Prostate gland (tissue), 2 donors: ENCODE measurements at places on chromosomes 3 and 15. TPM values are rescaled to one million over a fixed set of nuclear protein-coding genes. Genes with fewer than 3 reads are reported as not detected.

DNA sequence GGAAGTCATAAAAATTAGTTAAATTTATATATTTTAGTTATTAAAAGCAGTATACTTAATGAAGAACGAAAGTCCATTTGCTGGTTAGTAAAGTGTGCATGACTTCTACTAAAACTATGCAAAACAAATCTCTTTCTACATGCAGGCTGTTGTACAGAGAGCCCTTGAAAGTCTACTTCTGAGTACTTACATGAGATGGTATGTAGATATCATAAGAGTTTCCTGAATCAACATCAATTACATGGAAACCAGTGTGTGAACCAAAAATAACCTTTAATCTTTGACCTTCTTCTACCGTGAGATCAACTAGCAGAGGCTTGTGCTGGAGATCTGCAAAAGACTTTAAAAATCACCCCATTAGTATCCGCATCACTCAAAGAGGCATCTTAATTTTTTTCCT is 42.1 kb upstream of the SLC2A2 start:
- no peak overlapping the region for H3K4me3 ChIP-seq
- DNase-seq: no peak
- H3K36me3 ChIP-seq: no peaks in the 10 kb centered on the region
- no peaks in the 10 kb centered on the region for H3K4me1 ChIP-seq
- no peak overlapping the region for H3K27ac ChIP-seq
- H3K27me3 ChIP-seq: no peaks in the 10 kb centered on the region

DNA sequence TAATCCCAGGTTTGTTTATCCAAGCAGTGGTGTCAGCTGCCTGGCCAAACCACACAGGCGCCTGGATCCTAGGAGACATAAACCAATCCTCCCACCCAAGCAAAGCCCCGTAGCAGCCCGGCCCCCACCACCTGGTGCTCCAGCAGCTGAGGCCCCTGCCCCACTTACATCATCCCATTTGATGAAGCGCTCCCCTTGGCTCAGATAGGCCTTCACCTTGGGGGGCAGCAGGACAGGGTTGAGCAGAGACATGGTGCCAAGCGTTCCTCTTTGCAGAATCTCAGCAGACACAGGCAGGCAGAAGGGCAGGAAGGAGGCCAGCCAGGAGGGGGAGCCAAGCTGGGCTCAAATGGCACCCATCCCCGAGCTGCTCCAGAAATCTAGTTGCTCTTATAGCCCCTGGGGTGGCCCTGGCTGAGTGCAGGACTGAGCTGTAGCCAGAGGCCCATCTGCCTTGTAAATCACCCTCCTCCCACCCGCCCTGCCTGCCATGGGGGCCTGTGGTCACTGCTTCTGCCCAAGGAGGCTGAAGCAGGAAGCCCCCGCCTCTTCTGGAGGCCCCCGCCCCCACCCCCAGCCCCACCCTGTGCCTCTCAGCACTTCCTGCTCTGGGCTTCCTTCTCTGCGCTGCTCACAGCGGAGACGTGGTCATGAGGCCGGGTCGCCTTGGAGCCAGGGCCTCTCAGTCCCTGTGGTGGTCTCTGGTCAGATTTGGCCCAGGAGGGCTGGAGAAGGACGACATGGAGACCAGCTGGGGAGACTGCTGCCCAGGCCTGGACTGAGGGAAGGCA is at the start of gene PLCB2:
Gene PLCB2 (minus strand): TSS at position 515 of the 791 bp plus-strand sequence. CDS start 263 bp downstream, at position 252.
- H3K27ac ChIP-seq: no peak within 1 kb of the TSS
- H3K4me1 ChIP-seq: no peaks in the 10 kb centered on the region
- H3K27me3 ChIP-seq: no peaks in the 10 kb centered on the region
- no peaks in the 10 kb centered on the region for H3K36me3 ChIP-seq
- DNase-seq: no peak

- no peaks in the 10 kb centered on the region for H3K4me1 ChIP-seq
- no peaks in the 10 kb centered on the region for H3K36me3 ChIP-seq
- H3K27ac ChIP-seq: no peak overlapping the region
- no peaks in the 10 kb centered on the region for H3K27me3 ChIP-seq
Observed at GRCh38 chr15:56893364-56893678, 25.1 kb upstream of the TCF12 start.

GRCh38 chr3:69085833-69086722 is 1.3 kb downstream of the ARL6IP5 start:
- H3K4me1 ChIP-seq: peaks cover 18% of the 10 kb centered on the region
- peak overlapping the region; percentile 92 for H3K27ac ChIP-seq
- peak; percentile 95 for DNase-seq
- H3K27me3 ChIP-seq: no peaks in the 10 kb centered on the region

- no peak overlapping the region for H3K4me3 ChIP-seq
- no peaks in the 10 kb centered on the region for H3K36me3 ChIP-seq
- DNase-seq: no peak
- no peaks in the 10 kb centered on the region for H3K27me3 ChIP-seq
- H3K27ac ChIP-seq: no peak overlapping the region
Observed at GRCh38 chr15:75225951-75226732, 24.5 kb downstream of the C15orf39 start.

DNA sequence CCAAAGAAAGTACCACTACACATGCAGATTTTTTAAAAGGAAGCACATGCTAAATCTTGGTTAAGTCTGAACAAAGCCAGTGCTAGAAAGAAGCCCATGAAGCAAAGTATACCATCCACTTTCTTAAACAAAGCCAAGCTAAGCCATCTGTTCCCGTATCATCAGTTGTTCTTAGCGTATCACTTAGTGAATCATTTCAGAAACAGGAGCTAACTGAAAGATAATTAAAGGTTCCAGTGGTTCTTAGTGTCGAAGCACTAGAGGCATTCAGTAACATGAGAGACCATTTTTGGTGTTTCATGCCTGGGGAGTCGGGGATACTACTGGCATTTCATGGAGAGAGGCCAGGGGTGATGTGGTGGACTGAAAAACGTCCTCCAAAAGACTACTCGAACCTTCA is 12.8 kb downstream of the UBXN7 start:
- DNase-seq: no peak
- no peaks in the 10 kb centered on the region for H3K27me3 ChIP-seq
- H3K4me3 ChIP-seq: no peak overlapping the region
- no peaks in the 10 kb centered on the region for H3K4me1 ChIP-seq
- no peaks in the 10 kb centered on the region for H3K36me3 ChIP-seq
- H3K27ac ChIP-seq: no peak overlapping the region

- H3K36me3 ChIP-seq: no peaks in the 10 kb centered on the region
- no peak for DNase-seq
- no peak overlapping the region for H3K4me3 ChIP-seq
- H3K27ac ChIP-seq: no peak overlapping the region
Observed at GRCh38 chr3:135706758-135707375, 258.7 kb upstream of the PPP2R3A start.

DNA sequence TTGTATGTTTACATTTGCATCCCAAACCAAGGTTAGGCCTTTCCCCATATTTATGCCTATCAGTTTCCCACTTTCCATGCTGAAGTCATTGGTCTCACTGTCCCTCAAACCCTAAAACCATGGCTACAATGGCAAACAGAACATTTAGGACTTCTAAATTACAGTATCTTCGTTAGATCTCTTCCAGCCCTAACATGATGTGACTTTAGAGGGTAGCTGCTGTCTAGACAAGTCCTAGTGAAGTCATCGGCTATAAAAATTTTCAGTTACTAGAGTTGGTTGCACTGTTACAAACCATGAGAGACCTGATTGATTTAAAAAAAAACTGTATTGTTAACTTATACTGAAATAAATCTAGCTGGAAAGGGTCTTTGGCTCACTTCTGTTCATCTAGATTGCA is 54.6 kb downstream of the TM4SF4 start:
- no peaks in the 10 kb centered on the region for H3K4me1 ChIP-seq
- no peak overlapping the region for H3K4me3 ChIP-seq
- H3K27ac ChIP-seq: no peak overlapping the region
- H3K36me3 ChIP-seq: no peaks in the 10 kb centered on the region
- no peaks in the 10 kb centered on the region for H3K27me3 ChIP-seq

DNA sequence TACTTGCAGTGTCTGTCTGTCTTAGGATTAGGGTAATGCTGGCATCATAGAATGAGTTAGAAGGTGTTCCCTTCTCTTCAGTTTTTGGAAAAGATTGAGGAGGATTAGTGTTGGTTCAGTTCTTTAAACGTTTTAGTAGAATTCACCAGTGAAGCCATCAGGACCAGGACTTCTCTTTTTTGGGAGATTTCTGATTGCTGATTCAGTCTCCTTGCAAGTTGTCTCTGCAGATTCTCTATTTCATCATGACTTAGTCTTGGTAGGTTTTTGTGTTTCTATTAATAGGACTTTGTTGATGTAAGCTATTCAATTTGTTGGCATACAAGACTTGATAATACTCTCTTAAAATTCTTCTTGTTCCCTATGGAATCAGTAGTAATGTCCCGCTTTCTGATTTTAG is 48.9 kb downstream of the STT3B start:
- no peak overlapping the region for H3K27ac ChIP-seq
- no peak for DNase-seq
- H3K4me1 ChIP-seq: no peaks in the 10 kb centered on the region
- no peak overlapping the region for H3K4me3 ChIP-seq

- no peak overlapping the region for H3K4me3 ChIP-seq
- H3K4me1 ChIP-seq: no peaks in the 10 kb centered on the region
- H3K27ac ChIP-seq: no peak overlapping the region
- H3K36me3 ChIP-seq: no peaks in the 10 kb centered on the region
Observed at GRCh38 chr3:158847885-158848284, 46.0 kb downstream of the MFSD1 start.

- H3K4me3 ChIP-seq: peak overlapping the region; percentile 3
- no peaks in the 10 kb centered on the region for H3K27me3 ChIP-seq
- peak overlapping the region; percentile 45 for H3K27ac ChIP-seq
- DNase-seq: no peak
- H3K36me3 ChIP-seq: no peaks in the 10 kb centered on the region
Observed at GRCh38 chr3:64561868-64562267, 125.9 kb downstream of the ADAMTS9 start.

DNA sequence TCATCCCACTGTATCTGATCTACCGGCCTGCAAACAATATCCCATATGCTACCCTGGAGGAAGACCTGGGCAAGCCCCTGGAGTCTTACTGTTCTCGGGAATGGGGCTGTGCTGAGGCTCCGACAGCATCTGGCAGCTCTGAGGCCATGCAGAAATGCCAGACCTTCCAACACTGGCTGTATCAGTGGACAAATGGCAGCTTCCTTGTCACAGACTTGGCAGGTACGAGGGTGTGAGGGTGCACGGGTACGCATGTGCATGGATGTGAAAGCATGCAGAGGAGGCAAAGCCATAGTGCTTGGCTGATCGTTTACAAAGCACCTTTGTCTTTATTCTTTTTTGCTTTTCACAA is 20.0 kb upstream of the SLC28A1 start:
- no peaks in the 10 kb centered on the region for H3K27me3 ChIP-seq
- peaks cover 4% of the 10 kb centered on the region for H3K4me1 ChIP-seq
- DNase-seq: no peak
- no peak overlapping the region for H3K27ac ChIP-seq
- no peak overlapping the region for H3K4me3 ChIP-seq
- no peaks in the 10 kb centered on the region for H3K36me3 ChIP-seq

- no peaks in the 10 kb centered on the region for H3K4me1 ChIP-seq
- H3K36me3 ChIP-seq: no peaks in the 10 kb centered on the region
- H3K27me3 ChIP-seq: no peaks in the 10 kb centered on the region
Observed at GRCh38 chr15:57943171-57943570, 122.3 kb downstream of the ALDH1A2 start.

- H3K27ac ChIP-seq: no peak overlapping the region
- no peak for DNase-seq
- H3K4me3 ChIP-seq: no peak overlapping the region
- no peaks in the 10 kb centered on the region for H3K27me3 ChIP-seq
- H3K36me3 ChIP-seq: no peaks in the 10 kb centered on the region
Observed at GRCh38 chr3:55065331-55065730, 137.5 kb upstream of the LRTM1 start.

DNA sequence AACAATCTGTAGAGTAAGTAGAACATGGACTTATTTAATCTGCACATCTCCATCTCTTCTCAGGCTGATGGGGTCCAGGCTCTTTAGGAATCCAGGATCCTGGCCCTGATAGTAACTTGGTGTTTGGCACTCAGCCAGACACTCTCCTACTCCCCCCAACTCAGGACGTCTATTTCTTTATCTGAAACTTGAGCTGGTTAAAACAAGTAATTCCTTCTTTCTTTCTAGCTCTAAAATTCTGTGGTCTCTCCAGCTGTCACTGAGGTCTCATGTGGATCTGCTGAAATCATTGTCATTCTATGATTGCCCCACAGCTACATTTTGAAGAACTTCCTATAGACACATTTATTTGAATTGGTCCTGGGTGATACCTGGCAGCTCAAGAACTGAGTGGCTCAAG is 59.0 kb downstream of the TP63 start:
- no peaks in the 10 kb centered on the region for H3K36me3 ChIP-seq
- H3K4me1 ChIP-seq: no peaks in the 10 kb centered on the region
- no peak for DNase-seq
- H3K4me3 ChIP-seq: no peak overlapping the region
- H3K27ac ChIP-seq: no peak overlapping the region

- no peaks in the 10 kb centered on the region for H3K36me3 ChIP-seq
- H3K27ac ChIP-seq: no peak overlapping the region
- no peak for DNase-seq
Observed at GRCh38 chr15:85879334-85880163, 84.8 kb upstream of the KLHL25 start.

GRCh38 chr3:133038089-133038730 is at the start of gene TMEM108:
Gene TMEM108, plus strand, starts transcription at chr3:133038391.
- peak; percentile 65 for DNase-seq
- H3K27me3 ChIP-seq: no peaks in the 10 kb centered on the region
- H3K4me1 ChIP-seq: no peaks in the 10 kb centered on the region
- no peaks in the 10 kb centered on the region for H3K36me3 ChIP-seq
- H3K27ac ChIP-seq: no peak within 1 kb of the TSS

- H3K27me3 ChIP-seq: no peaks in the 10 kb centered on the region
- no peaks in the 10 kb centered on the region for H3K36me3 ChIP-seq
- H3K27ac ChIP-seq: no peak overlapping the region
- H3K4me1 ChIP-seq: no peaks in the 10 kb centered on the region
- DNase-seq: no peak
Observed at GRCh38 chr3:197339841-197340520, 41.6 kb upstream of the DLG1 start.

SLC30A4 gene
- total RNA-seq: 42.9 TPM

LAMB2 gene
- 667 TPM for total RNA-seq

PRTG gene
- total RNA-seq: 9.4 TPM

MESP2 gene
- total RNA-seq: 1.4 TPM

CEP19 gene
- 6.3 TPM for total RNA-seq
